ENCODE measurements at places on chromosomes 6 and 20.

DNA sequence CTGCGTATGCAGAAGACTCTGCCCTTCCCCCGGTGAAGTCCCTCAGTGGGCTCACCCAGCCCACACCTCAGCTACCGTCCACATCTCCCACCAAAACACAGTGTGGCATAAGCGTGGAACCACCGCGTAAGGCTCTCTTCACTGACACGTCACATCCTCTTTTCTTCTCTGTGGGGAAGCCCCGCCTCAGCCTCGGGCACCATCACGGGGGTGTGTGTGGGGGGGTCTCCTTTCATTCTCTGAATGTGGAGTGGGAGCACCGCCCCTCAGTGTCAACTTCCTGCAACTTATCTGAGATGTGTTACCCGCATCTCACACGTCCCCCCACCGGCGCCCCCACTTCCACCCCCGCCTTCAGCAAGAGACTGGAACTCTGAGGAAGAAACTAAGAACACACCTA lies 388.4 kb upstream of the JARID2 start:
- DNase-seq: peak; percentile 68

- DNase-seq: peak; percentile 58
These were observed 42.7 kb upstream of the TNFRSF21 start for GRCh38 chr6:47352194-47352920.

GRCh38 chr6:111848262-111848812 lies 24.9 kb downstream of the FYN start:
- no peak for DNase-seq

DNA sequence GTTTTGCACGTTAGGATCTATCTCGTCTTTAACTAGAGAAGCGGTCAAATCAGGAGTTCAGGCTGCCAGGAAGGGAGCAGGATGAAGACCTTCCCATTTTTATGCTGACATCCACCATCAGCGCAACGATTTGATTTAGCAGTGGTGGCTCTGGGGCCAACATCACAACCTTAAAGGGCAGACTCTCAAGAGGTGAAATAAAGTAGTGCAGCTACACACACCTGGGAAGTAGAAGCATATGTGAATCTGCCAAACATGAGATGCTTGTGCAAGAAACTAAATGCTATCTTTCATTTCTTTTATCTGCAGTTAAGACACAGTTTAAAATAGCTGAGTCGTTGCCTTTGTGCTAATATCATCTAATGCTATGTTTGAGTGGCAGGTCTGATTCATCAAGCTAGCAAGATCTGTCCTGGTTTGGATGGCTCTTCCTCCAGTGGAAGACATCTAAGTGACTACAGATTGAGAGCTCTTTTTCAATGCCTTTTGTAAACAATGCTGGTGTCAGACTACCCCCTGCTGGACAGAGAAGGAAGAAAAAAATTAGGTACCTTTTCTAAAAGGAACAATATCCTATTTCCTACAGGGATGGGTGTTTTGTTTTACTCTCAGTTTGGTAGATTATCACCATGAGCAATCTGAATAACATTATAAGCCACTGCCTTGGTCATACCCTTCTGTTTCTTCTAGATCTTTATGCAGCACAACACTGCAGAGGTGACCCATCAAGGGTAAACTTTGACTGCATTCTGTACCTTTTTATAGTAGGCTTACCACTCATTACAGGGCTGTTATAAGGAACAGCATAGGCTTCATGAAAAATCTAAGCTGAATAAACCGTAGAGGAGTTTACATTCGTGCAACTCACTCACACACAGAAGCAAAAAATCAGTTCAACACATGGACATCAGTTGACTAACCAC lies 171.6 kb upstream of the FBXL4 start:
- peak; percentile 22 for DNase-seq

- DNase-seq: no peak
These were observed 37.6 kb upstream of the LYRM2 start for GRCh38 chr6:89675949-89676748.

DNA sequence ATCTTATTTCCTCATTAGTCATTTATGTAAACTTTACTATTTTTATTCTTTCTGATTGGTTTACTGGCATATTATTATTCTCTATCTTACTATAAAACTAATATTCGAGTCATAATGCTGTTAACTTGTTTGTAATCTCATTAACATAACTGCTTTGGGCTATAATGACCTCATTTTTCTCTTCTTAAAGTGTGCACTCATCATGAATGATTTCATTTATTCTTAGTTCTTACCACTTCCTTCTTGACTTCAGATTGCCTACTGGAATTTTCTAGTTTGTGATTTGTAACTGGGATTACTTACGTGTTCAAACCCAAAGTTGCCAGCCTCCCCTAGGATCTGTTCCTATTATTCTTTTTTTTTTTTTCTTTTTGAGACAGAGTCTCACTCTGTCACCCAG lies 91.8 kb upstream of the TNFAIP3 start:
- DNase-seq: peak; percentile 87

All from inflammatory macrophage treated with lipopolysaccharide for 4 hours (primary cell).